ENCODE measurements at places on chromosomes 11 and 22. TPM values are rescaled to one million over a fixed set of nuclear protein-coding genes. Genes with fewer than 3 reads are reported as not detected.

MFNG gene
- polyA plus RNA-seq, result 10.2 TPM

ASCL2 gene
- 1.8 TPM for polyA plus RNA-seq

DLG2 gene
- polyA plus RNA-seq, result 1.6 TPM

BIK gene
- 12.8 TPM for polyA plus RNA-seq

PTPN5 gene
- 0.31 TPM for polyA plus RNA-seq

IGSF22 gene
- polyA plus RNA-seq, result 0.37 TPM

BRD1 gene
- polyA plus RNA-seq, result 10.0 TPM

CENPM gene
- polyA plus RNA-seq, result 15.1 TPM

NCAM1 gene
- 7.9 TPM for polyA plus RNA-seq

SYCE3 gene
- polyA plus RNA-seq, result 1.9 TPM

SLC15A3 gene
- 25.8 TPM for polyA plus RNA-seq
